ENCODE measurements at places on chromosomes 12 and 14.

- no peak for DNase-seq
Observed at GRCh38 chr14:89430391-89431236, 13.6 kb upstream of the FOXN3 start.

- DNase-seq = no peak
Observed at GRCh38 chr14:22097072-22097471, 423.5 kb upstream of the OR4E1 start.

DNA sequence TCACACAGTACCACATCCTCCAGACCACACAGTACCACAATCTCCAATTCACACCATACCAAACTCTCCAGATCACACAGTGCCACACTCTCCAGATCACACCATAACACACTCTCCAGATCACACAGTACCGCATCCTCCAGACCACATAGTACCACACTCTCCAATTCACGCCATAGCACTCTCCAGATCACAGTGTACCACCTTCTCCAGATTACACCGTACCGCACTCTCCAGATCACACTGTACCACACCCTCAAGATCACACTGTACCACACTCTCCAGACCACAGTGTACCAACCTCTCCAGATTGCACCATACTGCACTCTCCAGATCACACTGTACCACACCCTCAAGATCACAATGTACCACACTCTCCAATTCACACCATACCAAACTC is 184.9 kb downstream of the NTF3 start:
- DNase-seq = no peak

- DNase-seq = no peak
Observed at GRCh38 chr14:32707742-32708500, 230.8 kb upstream of the NPAS3 start.

Measured in GM03348 (cell line).